Activated CD4-positive, alpha-beta T cell treated with anti-CD3 and anti-CD28 coated beads, Interleukin-2, amount 50 U/mL, for 16 hours (primary cell): ENCODE measurements at places on chromosomes 6 and 20.

DNA sequence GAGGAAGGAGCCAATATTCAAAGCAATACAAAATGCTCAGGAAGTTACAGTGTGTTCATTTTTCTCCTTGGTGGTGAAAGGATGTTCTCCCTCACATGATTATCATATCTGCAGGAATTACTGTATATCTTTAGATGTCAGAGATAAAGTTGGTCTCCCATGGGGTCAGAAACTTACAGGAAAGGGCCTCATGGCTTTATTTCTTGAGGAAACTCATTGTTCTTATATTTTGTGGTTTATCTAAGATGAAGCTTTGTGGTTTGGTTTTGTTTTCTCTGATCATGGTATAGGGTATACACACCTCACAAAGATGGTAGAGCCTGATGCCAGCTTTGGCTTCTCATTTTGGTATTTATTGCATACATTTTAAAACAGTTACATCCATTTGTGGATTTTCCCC is 100.5 kb upstream of the STXBP5 start:
- no peak for DNase-seq

DNA sequence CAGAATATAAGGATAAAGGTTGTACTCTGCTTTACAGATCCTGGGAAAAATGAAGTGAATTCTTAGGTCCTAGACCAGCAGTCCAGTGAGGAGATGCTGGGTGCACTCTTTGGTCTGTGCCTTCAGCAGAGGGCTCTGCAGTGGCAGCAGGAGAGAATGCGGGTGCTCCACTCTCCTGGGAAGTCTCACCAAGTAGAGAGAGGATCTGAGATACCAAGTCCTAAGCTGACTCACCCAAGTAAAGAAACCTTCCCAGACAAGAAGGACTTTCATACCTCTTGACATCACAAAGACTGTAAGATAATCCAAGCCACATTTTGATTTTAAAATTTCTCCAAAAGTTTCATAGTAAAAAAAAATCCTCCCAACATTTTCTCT is 116.9 kb upstream of the EMILIN3 start:
- no peak for DNase-seq

DNA sequence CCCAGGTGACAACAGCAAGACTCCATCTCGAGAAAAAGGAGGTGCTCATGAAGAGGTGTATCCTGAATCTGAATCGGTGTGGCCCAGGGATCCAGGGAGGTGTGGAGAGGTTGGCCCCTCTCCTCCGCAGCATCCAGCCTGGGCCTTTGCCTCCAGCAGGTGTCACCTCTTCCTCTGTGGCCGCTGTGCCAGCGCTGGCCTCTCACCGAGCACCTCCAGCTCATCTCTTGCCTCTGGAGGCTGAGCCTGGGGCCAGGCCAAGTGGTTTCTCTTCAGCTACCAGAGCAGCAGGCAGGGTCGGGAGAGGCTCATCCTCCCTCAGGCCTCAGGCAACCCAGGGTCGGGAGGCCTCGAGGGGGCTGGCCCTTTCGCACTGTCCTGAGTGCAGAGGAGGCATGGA is 1.2 kb upstream of the COL20A1 start:
- DNase-seq = no peak

DNA sequence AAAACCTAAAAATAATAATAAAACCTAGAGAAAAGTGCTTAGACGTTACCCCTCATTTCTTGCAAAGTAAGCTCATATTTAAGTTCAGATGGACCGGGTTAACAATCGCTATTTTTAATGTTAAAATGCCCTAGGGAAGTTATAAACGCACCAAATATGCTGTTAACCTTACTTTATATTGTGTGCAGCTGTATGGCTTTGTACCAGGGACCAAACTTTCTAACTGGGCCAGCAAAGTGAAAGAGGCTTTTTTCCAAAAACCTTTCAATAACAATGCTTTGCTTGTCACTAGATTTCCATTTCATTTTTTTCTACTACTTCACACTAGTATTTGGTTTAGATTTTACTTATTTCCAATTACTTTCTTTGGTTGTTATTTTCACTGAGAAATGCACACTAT is 248.5 kb downstream of the FOXC1 start:
- no peak for DNase-seq

DNA sequence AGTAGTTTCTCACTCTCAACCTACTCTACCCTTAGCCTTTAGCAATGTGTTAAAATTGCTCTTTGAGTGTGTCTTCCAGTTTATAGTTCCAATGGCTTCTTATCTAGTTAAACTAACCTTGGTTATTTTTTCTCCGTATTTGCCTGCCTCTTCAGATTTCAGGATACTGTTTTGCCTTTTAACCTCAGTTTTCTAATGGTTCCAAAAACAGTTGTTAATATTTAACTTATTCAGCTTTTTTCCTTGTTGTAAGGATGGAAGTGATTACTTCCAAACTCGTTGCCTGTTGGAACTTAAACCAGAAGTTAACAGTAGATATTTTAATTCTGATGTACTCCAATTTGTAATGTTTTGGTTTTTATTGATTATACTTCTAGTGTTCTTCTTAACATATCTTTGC is 1574.9 kb downstream of the HACE1 start:
- no peak for DNase-seq

DNA sequence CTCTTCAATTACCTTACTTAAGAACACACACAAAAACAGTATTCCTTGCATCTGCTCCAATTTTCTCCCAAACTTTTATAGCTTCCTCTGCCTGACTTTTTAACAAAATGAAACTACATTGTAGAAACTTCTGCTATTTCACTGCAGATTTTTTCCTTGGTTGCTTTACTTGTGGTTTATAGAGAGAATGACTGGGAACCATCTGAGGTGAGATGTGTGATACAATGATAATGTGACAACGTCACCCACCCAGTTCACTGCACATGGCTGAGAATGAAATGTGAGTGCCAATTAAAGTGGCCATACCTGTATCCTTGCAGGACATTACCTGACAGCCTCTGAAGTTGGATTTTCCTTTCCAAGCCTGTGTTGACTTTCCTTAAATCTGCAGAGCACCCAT is 258.4 kb downstream of the CD83 start:
- no peak for DNase-seq

- no peak for DNase-seq
These were observed 231.8 kb upstream of the RREB1 start for GRCh38 chr6:6875818-6876470.

DNA sequence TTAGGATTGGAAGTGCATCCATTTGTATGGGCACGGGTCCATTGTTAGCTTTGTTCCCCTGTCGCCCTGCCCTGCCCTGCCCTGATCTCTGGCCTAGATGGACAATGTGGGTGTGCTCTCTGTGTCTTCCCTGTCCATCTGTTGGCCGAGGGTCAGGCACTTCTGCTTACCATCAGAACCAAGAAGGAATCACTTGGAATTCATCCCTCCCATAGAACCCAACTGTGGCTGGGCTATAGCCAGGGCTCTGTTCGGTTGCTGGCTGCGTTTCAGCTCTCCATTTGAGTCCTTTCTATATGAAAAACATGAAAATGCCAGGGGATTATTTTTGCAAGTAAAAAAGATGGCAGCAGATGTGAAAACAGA is 26.6 kb upstream of the TULP4 start:
- no peak for DNase-seq

GRCh38 chr20:4135385-4136077 is 120.2 kb upstream of the RNF24 start:
- no peak for DNase-seq
